T-helper 2 cell treated with Interferon-gamma antibody and Interleukin-4, amounts not matched to agents 100 ng/mL and 5 ng/mL, for 36 hours (primary cell): ENCODE measurements at places on chromosomes 11 and 22. TPM values are rescaled to one million over a fixed set of nuclear protein-coding genes. Genes with fewer than 3 reads are reported as not detected.

Gene CBLIF
- not detected in 2 replicates for total RNA-seq

Gene FGF4
- not detected in 2 replicates for total RNA-seq

Gene TSPAN32
- 52.3 and 54.2 TPM in 2 replicates for total RNA-seq

Gene UBQLN3
- total RNA-seq, result not detected in 2 replicates

Gene LRRC10B
- total RNA-seq, result 0.07 and 0.18 TPM in 2 replicates

Gene SLC25A18
- not detected in 2 replicates for total RNA-seq

Gene MMP10
- not detected in 2 replicates for total RNA-seq

Gene CCDC134
- 16.7 and 18.4 TPM in 2 replicates for total RNA-seq

Gene OR4A16
- total RNA-seq, result not detected in 2 replicates

Gene TESMIN
- total RNA-seq, result 7.6 and 11.0 TPM in 2 replicates

Gene GRAP2
- 145 and 148 TPM in 2 replicates for total RNA-seq

Gene IGSF22
- total RNA-seq, result 0.05 and 0.48 TPM in 2 replicates

Gene MRPL40
- total RNA-seq, result 20.1 and 23.4 TPM in 2 replicates

Gene GAL
- total RNA-seq, result not detected in 2 replicates

Gene GUCD1
- 127 and 131 TPM in 2 replicates for total RNA-seq

Gene MEI1
- total RNA-seq, result 31.8 and 37.0 TPM in 2 replicates
